ENCODE measurements at places on chromosomes 5 and 9.

GRCh38 chr9:38335686-38336085, 56.8 kb upstream of the ALDH1B1 start:
- DNase-seq, result no peak

DNA sequence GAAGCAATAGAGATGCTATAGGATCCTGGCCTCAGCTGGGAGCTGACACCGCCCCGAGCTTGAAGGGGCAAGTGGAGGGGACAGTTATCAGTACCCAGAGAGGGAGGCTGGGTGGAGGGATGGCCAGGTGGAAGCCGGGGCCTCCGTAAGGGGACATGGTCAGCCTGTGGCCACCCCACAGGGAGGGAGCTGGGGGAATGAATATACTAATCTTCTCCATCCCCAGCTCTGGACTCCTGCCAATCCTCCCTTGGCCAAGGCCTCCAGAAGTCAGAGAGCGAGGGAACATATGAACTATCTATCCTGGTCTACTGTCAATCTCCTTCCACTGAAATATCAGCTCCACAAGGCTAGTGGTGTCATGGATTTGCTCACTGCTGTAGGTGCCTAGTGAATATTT, 109.3 kb downstream of the BOD1 start:
- DNase-seq, result no peak

DNA sequence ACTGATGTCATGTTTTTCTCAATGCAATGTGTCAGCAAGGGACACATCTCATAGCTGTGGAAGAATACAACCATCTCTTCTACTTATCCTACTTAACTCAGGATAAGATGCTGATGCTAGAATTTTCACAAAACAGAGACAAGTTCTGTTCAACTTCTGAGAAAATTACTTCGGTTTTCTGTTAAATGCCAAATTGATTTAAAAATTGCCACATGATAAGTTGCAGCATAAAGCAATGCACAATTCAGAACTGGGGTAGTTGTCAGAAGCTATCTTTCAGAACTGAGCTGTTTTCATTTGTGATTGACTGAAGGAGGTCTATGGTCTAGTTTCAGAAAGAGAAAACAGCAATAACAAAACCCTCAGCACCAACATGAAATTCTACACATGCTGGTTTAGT, 954.8 kb upstream of the C9orf72 start:
- no peak for DNase-seq

- DNase-seq, result no peak
Measured at GRCh38 chr5:159128070-159128541, 28.4 kb upstream of the EBF1 start.

- no peak for DNase-seq
Measured at GRCh38 chr5:2071562-2071961, 188.8 kb upstream of the IRX4 start.

DNA sequence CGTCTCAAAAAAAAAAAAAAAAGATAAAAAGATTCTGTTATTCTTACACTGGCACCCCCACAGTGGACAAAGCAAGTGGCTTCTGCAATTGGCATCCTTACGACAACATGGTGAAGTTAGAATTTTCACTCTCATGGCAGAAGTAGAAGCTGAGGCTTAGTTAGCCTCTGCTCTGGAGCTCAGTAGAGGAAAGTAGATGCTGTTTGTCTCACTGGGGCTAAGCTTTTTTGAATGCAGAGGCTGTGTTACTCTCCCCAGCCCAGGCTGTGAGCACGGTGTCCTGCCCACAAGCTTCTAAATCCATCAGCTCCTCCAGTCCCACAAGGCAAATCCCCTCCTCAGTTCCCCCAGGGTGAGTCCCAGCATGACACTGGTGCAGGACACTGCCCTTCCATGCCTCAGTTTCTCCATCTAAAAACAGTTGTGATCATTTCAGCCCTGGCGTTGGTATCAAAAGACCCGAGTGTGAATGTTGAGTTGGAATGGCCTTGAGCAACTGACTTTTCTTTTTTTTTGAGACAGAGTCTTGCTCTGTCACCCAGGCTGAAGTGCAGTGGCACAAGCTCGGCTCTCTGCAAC, 22.6 kb upstream of the PHF19 start:
- no peak for DNase-seq

DNA sequence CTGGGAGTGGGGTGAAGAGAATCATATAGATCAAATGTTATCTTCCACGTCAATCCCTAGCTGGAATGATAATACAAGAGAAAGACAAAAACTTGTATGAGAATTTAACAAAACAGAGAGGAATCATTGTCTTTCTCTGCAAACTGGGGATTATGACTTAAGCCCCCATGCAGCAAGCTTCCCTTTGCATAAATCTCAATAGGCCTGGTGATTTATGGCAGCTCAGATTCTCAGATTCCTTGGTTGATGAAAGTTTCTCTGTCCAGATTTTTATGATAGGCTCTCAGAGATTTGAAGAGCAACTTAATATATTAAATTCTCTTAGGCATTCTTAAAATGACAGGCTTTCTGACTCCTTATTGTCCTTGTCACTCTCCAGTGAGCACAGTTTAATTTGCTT, 56.0 kb downstream of the RASGRF2 start:
- DNase-seq, result no peak

DNA sequence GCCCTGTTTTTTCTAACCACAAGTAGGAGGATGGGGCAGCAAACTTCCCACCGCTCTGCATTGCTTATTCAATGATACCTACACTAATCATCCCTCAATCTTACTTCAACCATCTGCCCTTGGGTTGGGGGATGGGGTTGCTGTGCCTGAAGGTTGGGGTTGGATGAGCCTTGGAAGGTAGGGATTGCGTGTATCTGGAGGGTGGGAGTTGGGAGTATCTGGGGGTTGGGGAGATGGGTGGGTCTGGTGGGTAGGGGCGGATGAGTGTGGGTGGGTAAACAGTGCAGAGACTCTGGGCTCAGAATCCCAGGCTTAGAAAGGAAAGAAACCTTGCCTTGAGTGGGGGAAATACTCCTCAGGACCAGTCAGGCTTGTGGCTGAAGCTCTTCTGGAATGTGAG, 467.4 kb downstream of the DIRAS2 start:
- DNase-seq, result no peak

- no peak for DNase-seq
Measured at GRCh38 chr9:95250462-95251221, 66.9 kb downstream of the FANCC start.

GRCh38 chr5:80068246-80068636, 33.1 kb downstream of the THBS4 start:
- no peak for DNase-seq

GRCh38 chr9:130834371-130835336, at the start of gene ABL1:
TSS of gene ABL1 (plus strand) at chr9:130835254. CDS start at chr9:130835447, 193 bp downstream.
- DNase-seq, result peak; percentile 87

All from activated naive CD4-positive, alpha-beta T cell treated with anti-CD3 and anti-CD28 coated beads, Interleukin-2, amount 50 U/mL, for 72 hours (primary cell).